ENCODE measurements at places on chromosomes 2 and 18.

DNA sequence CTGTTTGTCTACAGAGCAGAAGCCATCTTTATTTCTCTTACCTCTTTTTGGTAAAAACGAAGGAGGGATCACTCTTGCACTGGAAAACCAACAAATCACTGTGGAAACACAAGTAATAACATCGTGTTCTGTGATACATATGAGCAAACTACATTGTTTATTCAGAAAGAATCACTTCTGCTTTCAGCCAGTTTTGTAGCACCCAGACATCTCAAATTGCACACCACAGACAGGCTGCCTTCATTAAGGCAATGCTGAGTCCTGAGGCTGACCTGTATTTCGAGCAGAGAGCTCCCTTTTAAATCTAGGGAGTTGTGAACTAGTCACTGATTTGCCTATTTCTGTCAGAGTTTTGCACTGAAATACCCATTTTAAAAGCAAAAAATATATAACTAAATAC is 1003.2 kb upstream of the FAM98A start:
- DNase-seq = no peak

DNA sequence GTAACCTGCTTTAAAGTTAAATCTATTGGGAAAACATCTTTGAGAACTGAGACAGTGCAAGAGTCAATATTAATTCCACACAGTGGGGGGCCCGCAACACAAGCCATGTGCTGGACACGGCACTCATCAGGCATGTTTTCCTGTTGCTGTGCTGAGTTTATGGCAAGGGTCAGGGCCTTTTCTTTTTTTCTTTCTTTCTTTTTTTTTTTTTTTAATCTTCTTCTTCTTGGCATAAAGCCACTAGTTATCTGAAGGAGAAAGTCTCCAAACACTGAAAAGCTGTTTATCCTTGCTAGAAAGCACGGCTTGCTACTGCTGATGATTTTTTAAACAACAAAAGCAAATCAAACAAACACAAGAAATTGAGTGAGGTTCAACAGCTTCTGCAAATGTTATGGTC is 252.1 kb downstream of the ZNF521 start:
- DNase-seq = no peak

GRCh38 chr18:51100385-51101120 is 70.5 kb downstream of the SMAD4 start:
- DNase-seq = no peak

GRCh38 chr2:217512259-217512658 is 490.5 kb downstream of the TNS1 start:
- DNase-seq = no peak

DNA sequence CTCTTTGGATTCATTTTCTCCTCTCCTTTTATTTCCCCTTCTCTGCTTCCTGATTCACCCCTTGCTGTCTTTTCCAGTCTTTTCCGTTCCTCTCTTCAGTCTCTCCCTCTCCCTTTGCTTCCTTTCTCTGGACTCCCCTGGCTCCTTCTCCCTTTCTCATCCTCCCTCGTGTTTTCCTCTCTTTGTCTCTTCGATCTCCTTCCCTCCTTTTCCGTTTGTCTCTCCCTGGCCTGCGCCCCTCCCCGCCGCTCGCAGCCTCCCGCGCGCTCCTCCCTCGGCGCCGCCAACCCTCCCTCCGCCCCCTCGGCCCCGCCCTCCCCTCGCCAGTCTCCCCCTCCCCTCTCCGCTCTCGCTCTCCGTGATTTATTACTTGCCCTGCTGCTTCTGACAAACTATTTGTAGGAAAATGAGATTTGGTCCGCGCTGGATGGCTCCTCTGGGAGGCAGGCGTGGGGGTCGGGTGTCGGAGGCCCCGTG is 46.0 kb upstream of the PAX8 start:
- DNase-seq = peak; percentile 15
